ENCODE measurements at places on chromosomes 2 and 18. TPM values are rescaled to one million over a fixed set of nuclear protein-coding genes. Genes with fewer than 3 reads are reported as not detected.
A peak's percentile ranks its signal among the peaks of the same experiment; 100 is the strongest.

- no peak for DNase-seq
These were observed 240.4 kb downstream of the PRKCE start for GRCh38 chr2:45891719-45892424.

GRCh38 chr18:43876286-43876685 lies 599.0 kb upstream of the SYT4 start:
- DNase-seq: no peak

DNA sequence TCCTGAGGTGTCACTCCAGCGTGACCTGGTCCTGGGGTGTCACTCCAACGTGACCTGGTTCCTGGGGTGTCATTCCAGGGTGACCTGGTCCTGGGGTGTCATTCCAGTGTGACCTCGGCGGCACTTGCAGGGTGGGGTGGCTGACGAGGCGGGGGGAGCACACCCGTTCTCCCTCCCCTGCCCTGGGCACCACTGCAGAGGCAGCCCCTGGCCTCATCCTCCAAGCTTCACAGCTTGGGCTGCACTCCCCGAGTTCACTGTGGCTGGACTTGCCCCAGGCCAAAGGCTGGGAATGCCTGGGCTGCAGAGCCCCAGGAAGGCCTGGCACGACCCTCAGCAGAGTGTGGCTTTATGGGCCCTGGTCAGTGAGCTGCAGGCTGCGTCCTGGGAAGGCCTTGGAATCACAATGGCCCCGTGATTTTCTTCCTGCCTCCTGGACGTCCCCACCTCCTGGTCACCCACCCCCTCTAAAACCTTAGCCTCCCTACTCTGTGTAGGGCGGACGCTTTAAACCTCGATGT lies 88.3 kb downstream of the NFATC1 start:
- peak; percentile 45 for DNase-seq

DNA sequence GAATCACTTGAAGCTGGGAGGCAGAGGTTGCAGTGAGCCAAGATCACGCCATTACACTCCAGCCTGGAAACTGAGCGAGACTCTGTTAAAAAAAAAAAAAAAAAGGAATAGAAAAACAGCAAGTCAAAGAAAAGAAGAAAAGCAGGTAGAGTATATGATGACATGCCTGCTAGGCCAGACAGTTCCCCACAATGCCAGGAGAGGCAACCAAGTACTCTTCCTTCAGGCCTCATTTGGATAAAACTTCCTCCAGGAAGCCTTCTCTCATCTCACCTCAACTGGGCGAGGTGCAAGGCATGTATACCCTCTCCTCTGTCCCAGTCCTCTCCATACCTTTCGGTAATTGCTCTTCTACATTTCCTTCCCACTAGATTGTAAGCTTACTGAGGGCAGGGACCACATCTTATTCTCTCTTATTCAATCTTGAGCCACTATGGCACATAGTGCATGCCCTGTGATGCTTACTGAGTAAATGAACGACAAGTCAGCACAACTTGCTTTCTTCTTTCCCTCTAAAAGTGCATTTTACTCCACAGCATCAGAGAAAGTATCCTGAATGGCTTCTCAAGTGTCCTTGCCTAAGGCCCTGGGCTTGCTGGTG lies 10.1 kb upstream of the SPRED2 start:
- no peak for DNase-seq

DNA sequence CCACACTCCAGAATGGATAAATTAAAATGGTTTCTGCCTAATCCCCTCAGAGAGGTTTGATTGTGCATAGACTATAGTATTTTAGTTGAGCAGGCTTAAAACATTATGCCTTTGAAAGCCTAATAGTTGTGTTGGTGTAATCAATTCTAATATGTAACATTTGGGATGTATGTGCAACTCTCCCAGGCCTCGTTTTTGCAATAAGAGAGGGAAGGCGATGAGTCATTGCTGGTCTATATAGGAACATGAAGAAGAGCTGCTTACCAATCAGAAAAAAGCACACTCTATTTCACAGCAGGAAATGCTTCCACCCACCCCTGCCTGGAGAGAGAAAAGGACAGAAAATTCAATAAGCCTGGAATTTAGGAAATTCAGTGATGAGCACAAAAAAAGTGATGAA lies 1424.0 kb upstream of the PIK3C3 start:
- DNase-seq: no peak

- DNase-seq: no peak
These were observed 3.1 kb upstream of the DCTN1 start for GRCh38 chr2:74383254-74383653.

DNA sequence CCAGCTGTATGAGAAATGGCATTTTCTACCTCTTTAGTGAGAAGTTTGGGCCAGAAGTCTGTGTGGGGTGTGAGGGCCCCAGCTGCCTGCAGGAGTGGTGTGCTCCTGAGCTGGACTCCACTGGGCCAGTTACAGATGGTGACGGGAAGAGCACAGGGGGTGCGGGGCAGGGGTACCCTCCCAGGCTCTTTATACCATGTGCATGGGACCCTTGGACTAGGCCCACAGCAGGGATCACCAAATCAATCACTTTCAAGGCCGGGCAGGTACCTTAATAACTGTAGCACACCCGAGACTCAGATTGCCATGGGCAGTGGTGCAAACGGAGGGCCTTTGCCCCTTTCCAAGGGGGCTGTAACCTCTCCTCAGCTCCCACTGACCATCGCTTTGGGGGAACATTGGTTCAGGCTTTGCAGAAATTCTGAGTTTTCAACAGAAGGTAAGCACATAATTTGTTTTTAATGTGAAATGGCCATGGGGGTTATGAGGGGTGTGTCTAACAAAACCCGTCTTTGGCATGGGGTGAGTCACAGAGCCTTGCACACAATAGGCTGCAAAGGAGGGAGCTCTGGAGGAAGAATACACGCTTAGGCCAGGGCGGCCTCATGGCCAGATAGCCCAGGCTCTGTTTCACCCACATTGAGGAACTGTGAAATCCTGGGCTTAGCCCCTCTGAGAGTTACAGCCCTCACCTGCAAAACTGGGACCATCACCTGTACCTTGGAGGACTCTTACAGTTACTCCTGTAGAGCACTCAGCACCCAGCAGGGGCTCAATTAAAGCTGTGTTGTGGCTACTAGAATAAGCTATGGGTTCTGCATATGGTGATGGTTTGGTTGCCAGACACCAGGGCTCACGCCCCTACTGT lies 141.0 kb upstream of the BCL2L11 start:
- DNase-seq: no peak

DNA sequence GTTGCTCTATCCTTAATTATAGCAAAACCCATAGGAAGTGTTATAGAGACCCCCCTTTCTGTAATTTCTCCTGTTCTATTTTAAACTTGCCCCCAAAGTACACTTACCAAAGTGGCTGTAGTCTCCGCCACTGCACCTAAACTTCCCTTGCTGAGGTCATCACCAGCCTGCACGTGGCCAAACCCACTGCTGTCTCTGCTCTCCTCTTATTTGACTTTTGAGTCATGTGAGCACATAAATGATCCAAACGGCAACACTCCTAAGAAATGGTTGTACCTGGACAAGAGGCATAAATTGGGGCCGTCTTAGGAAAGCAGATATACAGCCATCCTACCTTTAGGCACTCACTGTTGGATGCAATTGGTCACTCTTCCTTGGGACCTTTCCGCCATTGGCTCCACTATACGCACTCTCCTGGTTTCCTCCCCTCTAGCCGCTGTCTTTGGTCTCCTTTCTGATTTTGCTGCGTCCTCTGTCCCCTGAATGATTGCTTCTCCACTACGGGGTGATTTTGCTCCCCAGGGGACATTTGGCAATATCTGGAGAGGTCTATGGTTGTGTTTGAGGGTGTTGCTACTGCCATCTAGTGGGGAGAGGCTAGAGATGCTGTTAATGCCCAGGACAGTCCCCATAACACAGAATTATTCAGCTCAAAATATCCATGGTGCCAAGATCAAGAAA lies 19.2 kb upstream of the IL36G start:
- peak; percentile 16 for DNase-seq

GRCh38 chr2:24191156-24191555 lies 16.3 kb downstream of the FAM228A start:
- DNase-seq: no peak

The TIA1 gene
- 54.7 TPM for total RNA-seq

The EFEMP1 gene
- total RNA-seq: 133 TPM
